Right cardiac atrium (tissue), 5 donors: ENCODE measurements at places on chromosomes 2 and 18. TPM values are rescaled to one million over a fixed set of nuclear protein-coding genes. Genes with fewer than 3 reads are reported as not detected.

GRCh38 chr18:666177-666576 lies 8.7 kb downstream of the TYMS start:
- no peak for DNase-seq

DNA sequence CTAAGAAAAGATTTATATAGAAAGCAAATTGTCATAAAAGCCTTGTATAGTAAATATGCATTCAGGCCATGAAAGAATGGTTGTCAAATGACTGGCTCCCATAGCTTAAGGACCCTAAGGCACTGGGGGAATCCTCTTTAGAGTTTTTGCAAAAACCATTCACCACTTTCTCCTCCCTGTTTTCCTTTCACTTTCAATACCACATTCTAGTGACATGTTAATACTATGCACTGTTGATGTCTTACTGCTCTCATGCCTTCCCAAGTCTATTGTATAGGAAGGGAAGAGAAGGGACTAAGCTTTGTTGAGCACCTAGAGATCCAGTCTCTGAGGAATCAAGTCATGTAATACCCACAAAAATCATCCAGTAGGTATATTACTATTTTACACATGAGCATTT lies 383.0 kb upstream of the LRRTM1 start:
- no peak for DNase-seq

GRCh38 chr18:43665105-43665788 lies 388.0 kb upstream of the SYT4 start:
- no peak for DNase-seq

DNA sequence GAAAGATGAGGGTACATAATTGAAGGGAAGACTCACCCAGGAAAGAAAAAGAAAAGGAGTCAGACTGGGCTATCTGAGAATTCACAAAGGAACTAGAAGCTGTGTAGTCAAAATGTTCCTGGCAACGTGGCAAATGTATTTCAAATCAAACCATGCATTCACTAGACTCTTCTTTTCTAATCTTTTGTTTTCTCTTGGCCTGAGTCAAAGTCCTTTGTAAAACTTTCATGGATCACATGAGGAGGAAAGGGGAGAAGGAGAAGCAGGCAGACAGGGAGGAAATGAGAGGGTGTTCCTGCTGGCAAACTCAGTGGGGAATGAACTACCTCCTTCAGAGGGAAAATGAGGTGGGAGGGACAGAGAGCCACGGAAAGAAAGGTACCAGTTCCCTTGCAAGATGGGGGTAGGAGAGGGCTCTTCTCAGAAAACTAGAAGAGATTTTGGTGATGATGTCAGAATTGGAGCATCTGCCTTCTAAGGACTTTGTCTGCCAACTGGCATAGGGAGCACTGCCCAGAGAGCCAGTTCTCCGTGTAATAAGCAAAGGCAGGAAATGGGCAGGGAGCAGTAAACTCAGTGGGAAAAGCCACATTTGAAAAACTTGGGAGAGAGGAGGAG lies 51.4 kb downstream of the SLC8A1 start:
- peak; percentile 25 for DNase-seq

- peak; percentile 20 for DNase-seq
These were observed 540.6 kb downstream of the RIT2 start for GRCh38 chr18:42574871-42575270.

- no peak for DNase-seq
These were observed 670.3 kb upstream of the SALL3 start for GRCh38 chr18:78309307-78309706.

DNA sequence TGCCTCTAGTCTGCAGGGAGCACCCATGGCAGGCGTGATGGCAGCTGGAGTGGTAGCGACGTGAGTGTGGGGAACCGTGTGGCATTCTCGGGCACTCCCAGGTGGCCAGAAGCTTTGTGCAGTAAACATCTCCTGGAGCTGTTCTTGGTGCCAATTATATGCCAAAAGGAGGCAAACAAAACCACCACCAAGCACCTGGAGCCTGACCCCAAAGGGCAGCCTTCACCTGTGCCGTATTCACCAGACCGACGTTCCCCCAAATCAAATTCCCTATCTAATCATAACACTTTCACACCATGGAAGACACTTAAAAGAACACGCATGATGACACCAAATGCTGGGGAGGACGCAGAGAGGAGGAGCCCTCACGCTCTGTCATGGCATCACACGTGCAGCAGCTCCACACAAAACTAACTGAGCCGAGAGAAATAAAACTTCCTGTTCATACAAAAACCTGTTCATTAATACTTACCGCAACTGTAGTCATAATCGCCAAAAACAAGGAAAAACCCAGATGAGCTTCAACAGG lies 123.6 kb downstream of the EIPR1 start:
- DNase-seq, result no peak

DNA sequence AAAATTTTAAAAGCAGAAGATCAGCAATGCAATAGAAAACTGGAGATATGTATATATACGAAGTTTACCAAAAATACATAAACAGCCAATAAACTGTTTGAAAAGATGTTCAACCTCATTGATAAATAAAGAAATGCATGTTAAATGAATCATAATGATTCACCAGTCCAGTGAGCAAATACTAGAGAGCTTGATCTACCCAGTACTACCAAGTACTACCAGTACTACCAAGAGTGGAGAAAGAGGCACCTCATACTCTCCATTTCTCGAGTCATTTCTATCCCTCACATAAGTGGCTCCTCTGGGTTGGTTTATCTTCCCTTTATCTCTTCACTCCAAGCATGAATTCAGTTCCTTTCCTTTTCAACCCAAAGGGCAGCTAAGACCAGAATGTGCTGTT lies 138.9 kb downstream of the MREG start:
- DNase-seq, result no peak

GRCh38 chr18:23049698-23050373 lies 85.4 kb upstream of the CABLES1 start:
- DNase-seq, result no peak

GRCh38 chr18:42976869-42977590 lies 138.5 kb downstream of the RIT2 start:
- no peak for DNase-seq

- DNase-seq, result no peak
These were observed 45.9 kb upstream of the ROCK2 start for GRCh38 chr2:11390399-11390658.

GRCh38 chr2:124832521-124832920 lies 807.4 kb downstream of the CNTNAP5 start:
- no peak for DNase-seq

DNA sequence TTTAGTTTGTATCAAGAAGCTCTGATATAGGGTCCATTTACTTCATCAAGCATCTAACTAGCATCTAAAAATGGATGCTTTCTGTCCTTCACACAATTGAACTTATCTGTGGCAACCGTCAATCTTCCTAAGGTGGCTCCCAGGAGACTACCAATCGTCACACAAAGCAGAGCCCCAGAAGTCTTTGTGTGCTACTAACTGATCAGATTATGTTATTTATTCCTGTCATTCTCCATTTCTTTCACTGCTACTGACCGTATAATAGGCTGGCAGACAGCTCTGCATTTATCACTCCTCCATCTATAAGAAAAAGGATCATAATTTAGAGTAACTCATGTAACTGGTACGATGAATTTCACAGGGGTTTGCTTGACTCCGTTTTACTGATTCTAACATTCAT lies 585.0 kb upstream of the NXPH2 start:
- DNase-seq, result no peak

DNA sequence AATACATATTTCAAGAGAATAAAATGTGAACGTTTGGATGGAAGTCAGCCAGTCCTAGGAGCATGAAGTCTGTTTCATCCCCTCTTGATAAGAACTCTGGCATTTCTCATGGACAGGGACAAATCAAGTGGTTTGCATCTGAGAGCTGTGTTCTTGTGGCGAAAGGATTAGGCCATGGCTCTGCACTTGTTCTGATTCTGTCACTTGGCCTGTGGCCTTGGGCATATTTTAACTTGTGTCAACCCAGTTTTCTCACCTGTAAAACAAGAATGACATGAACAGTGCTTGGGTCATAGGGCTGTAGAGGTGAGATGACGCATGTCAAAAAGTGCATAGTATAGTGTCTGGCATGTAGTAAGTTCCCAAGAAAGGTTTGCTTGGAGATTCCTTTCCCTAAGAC lies 125.8 kb downstream of the MGAT5 start:
- DNase-seq, result no peak

- no peak for DNase-seq
These were observed 52.6 kb upstream of the KIDINS220 start for GRCh38 chr2:8889978-8890377.

DNA sequence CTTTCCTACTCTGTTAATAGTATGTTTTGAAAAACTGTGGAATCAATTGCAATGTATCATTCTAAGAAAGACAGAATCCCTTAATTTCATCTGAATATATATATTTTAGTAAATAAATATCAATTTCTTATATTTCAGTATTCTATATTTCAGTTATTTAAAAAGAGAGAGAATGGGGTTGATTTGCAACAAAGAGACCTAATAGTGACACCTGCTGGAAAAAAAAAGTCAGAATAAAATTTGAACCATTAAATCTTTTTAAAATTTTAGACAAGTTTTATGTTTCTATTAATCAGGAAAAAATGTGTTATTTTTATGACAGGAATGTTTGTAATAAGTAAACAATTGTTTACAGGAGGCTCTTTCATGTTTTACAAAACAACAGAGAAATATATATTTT lies 20.7 kb upstream of the CCNT2 start:
- DNase-seq, result no peak

DNA sequence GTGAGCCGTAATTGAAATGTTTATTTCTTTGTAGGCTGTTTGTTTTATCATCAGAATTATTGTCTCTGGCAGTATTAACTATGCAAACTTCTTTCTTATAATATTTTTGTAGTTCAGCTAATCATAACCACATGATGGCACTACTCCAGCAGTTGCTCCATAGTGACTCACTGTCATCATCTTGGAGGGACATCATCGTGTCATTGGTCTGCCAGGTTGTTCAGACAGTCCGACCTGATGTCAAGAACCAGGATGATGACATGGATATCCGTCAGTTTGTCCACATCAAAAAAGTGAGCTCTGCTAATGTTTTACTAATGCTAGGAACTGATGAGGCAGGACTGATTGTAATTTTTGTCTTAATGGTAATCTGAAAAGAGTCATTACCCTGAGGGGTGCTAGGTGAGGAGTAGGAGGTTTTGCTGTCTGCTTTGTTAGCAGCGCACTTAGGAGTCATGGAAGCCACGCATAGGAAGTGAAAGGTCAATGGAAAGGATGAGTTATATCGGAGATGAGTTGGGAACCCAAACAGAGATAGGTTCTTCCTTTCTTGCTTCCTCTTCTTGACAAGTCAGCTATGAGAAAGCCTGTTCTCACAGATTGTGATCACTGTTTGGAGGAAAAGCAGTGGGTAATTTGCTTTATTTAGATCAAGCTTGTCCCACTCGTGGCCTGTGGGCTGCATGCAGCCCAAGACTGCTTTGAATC lies 49.2 kb downstream of the PIKFYVE start:
- no peak for DNase-seq

- DNase-seq, result no peak
These were observed 29.0 kb downstream of the PTPN4 start for GRCh38 chr2:119788752-119789151.

DNA sequence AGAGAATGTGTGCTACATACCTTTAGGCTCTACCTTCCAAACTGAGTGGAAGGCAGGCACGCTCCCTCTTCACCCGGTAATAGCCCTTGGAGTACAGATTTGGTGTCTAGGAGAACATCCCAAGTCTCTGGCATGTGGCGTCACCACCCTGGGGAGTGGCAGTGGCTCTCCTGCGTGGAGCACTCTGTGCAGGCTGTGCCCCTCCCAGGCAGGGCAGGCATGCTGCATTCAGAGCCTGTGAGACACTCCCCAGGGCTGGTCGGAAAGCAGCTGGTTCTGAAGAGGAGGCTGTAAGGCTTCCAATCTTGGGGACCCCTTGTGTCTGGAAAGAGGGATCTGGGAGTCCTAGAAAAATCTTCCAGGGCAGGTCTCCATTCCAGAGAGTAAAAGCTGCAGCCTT lies 193.3 kb downstream of the ANKRD30B start:
- DNase-seq, result no peak

DNA sequence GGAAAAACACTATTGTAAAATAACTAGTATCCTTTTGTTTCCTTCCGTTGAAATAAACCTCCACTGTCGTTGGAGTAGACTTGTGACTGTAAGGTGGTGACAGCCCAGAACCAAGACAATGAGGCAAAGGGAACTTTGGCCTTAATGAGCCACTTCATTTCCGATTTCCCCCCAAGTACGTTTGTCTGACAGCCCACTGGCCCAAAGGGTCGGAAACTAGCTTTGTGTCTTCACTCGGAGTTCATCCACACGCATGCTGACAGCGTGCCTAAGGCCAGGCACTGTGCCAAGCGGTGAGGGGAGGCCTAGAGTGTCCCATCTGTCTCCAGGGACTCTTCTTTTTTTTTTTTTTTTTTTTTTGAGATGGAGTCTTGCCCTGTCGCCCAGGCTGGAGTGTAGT lies 21.0 kb downstream of the HJURP start:
- no peak for DNase-seq

DNA sequence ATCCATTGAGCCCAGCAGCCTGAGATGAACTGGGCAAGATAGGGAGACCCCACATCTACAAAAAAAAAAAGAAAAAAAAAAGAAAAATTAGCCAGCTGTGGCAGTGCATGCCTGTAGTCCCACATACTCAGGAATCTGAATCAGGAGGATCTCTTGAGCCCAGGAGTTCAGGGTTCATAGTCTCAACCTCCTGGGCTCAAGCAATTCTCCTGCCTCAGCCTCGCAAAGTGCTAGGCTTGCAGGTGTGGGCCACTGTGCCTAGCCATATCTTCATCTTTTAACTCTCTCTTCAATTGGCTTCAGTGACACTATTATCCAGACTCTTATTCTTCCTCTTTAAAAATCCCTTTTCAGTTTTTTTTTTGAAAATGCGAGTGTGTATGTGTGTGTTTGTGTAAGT lies 28.5 kb upstream of the YES1 start:
- no peak for DNase-seq

- DNase-seq, result no peak
These were observed 55.2 kb downstream of the PARD6G start for GRCh38 chr18:80191907-80192652.

DNA sequence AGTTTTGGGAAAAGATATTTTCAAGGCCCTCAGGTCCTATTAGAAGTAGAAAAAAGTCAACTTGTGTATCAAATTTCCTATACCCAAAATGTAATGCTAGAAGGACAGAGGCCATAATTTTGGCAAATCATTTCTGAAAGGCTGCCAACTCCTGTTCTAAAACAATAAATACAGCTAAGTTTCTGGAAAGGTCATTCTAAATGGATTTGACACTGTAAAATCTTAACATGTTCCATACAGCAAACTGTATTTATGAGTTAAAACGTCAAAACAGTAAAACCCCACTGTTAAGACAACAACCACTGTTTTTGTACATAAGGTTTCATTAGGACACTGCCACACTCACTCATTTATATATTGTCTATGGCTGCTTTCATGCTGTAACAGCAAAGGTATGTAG lies 9.7 kb downstream of the FAM98A start:
- no peak for DNase-seq

- DNase-seq, result no peak
These were observed 261.4 kb downstream of the TWIST2 start for GRCh38 chr2:239109041-239109927.

- DNase-seq, result no peak
These were observed 766.4 kb downstream of the BCL11A start for GRCh38 chr2:59787095-59787494.

RIT2 gene
- polyA plus RNA-seq, result not detected

FBXO48 gene
- 0.61 TPM for polyA plus RNA-seq

BMP10 gene
- 153 TPM for polyA plus RNA-seq

SNORC gene
- polyA plus RNA-seq, result 0.59 TPM

PUS10 gene
- 2.9 TPM for polyA plus RNA-seq

SLC5A7 gene
- 0.09 TPM for polyA plus RNA-seq

PPP1CB gene
- 126 TPM for polyA plus RNA-seq

KCNS3 gene
- 1.3 TPM for polyA plus RNA-seq

SERPINB13 gene
- not detected for polyA plus RNA-seq

ITPRIPL1 gene
- polyA plus RNA-seq, result 0.50 TPM

SCN9A gene
- polyA plus RNA-seq, result 0.43 TPM

SERPINB12 gene
- polyA plus RNA-seq, result not detected
